Stimulated activated CD4-positive, alpha-beta T cell treated with anti-CD3 and anti-CD28 coated beads, TNF-alpha, amount 100 ng/mL, for 24 hours (primary cell): ENCODE measurements at places on chromosomes 16 and 17.

GRCh38 chr17:2155573-2155972 is 100.7 kb downstream of the HIC1 start:
- DNase-seq = no peak

GRCh38 chr17:31062346-31062745 is 32.4 kb upstream of the NF1 start:
- DNase-seq = no peak

- no peak for DNase-seq
These were observed 1.4 kb upstream of the CA7 start for GRCh38 chr16:66842765-66843164.

DNA sequence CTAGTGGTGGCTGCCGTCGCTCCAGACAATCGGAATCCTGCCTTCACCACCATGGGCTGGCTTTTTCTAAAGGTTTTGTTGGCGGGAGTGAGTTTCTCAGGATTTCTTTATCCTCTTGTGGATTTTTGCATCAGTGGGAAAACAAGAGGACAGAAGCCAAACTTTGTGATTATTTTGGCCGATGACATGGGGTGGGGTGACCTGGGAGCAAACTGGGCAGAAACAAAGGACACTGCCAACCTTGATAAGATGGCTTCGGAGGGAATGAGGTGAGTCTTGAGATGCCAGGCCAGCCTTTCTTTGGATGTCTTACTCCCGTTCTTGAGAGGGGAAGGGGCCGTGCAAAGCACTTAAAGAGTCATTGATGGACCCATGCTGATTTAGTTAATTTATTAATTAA is 16.1 kb downstream of the ARSG start:
- no peak for DNase-seq

DNA sequence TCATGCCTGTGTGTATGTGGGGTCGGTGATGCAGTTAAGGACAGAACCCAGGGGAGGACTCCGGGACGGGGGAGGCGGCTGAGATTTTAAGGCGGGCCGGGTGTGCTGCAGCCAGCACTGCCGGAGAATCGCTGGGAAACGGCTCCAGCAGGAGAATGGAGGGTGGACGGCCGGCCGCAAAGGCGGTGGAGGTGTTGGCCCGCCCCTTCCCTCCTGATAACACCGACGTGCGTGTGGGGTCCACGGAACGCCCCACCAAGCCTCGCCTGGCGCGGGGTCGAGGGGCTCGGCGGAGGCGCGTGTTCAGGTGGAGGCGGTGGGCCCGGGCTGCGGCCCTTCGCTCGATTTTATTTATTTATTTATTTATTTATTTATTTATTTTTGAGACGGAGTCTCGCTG is 633 bp downstream of the ZNF843 start:
- DNase-seq = no peak

DNA sequence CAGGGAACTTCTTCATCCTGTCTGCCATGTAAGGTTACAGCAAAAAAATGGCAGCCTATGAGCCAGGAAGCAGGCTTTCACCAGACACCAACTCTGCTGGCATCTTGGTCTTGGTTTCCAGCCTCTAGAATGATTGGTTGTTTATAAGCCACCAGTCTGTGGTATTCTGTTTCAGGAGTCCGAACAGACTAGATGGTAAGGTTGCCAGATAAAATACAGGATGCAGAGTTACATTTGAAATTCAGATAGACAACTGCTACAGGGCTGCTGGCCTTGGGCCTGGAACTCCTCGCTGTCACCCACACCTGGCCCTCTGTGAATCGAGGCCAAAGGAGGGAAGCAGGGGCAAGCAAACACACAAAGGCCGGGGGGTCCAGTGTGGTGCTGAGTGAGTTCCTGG is 478.8 kb upstream of the CCL2 start:
- no peak for DNase-seq

- DNase-seq = no peak
These were observed 178.4 kb downstream of the FTO start for GRCh38 chr16:53882310-53882709.

- peak; percentile 78 for DNase-seq
These were observed 311 bp upstream of the KDM8 start for GRCh38 chr16:27202923-27203506.

- DNase-seq = no peak
These were observed 3.2 kb downstream of the ZNF500 start for GRCh38 chr16:4763791-4764190.

GRCh38 chr17:43734376-43734775 is 24.2 kb downstream of the SOST start:
- no peak for DNase-seq

DNA sequence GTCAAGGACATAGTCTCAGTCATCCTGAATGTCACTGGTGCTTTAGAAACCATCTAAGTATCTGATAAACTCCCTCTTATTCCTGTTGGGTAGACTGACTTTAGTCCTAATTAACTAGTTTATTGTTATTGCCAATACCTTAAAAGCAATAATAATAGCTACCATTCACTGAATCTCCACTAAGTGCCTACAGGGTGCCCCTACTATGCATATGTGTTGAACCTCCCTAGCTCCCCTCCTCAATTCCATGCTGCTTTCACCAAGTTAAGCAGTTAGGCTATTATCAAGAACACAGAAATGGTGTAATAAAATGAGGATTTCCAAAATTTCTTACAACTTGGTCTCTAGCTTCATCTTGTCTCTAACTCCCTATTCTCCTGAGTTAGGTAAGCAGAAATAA is 87.5 kb upstream of the MTMR4 start:
- DNase-seq = no peak

DNA sequence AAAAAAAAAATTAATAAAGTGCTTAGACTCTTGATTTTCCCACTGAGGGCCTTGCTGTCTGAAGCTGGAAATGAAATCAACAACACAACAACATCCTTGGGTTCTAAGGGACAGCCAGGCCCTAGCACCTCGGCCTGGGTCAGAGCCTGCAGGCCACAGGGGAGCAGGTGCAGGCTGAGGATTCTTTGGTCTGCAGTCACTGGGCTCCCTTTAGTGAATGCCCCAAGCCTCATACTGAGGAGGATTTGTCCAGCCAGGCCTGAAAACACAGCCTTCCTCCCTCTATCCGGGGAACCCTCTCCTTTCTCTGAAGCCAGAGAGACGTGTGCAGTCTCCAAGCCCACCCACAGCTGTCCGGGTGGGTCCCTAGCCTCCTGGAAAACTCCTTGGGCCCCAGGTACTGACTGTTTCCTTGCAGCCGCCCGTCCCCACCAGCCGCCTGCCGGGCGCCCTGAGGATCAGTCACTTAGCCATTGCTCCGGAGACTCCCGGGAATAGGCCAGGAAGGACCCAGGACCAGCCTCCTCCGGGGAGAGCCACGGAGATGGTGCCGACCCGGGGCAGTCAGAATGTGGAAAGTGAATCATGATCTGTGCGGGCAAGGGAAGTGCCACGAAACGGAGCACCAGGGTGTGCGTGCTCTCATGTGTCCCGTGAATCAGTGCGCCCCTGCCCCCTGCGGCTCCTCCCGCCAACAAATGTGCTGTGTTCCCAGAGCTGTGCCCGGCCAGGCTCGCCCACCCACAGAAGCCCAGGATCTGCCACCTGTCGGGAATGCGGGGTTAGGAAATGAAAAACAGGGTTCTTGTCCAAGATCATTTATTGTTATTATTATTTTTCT is 91.0 kb downstream of the RTN4RL1 start:
- DNase-seq = no peak

DNA sequence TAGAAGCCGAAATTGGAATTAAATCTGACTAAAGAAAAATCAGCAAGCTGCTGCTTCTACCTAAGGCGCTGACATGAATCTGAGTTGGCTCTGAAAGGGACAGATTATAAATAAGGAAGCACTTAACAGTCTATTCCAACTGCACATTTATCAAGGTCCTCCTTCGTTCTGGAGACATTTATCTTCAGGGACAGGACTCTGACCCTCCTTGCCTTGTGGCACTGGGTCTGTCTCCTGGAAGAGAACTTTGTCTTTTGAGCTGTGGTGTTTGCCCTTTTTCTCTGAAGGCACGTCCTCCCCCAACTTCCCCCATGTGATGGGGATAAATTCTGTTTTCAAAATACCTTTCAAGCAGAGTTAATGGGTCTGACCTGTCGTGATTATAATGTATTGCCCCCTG is 47.0 kb upstream of the MARCHF10 start:
- no peak for DNase-seq

DNA sequence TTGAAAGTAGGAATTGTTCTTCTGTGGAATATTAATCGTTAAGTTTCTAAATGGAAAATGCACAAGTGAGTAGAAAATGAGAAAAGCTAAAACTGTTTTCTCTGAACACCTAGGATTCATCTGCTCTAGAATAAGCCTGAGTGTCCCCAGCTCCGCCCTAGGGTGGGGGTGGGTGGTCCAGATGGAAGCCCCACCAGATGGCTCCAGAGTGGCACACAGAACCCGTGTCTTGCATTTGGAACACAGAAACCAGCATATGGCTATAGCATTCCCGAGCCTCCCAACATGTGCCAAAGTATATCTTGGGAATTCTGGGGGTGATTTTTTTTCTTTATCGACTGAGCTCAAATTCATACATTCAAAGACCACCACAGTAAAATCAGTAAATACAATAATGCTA is 517.7 kb upstream of the PSMD7 start:
- DNase-seq = no peak

DNA sequence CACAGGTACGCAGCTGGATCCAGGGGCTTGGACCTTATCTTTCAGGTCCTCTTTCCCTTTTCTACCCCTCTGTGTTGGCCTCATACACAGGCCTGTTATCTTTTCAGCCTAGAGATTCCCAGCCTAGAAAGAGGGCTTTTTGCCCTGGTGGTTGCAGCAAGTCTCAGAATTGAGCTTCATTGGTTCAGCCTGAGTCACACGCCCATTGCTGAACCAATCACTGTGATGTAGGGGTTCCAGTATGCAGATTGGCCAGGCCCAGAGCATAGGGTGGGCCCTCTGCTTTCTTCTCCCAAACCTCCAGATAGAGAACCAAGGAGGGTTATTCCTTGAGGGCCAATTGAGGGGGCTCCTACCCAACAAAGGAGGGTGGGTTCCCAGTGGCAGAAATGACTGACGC is 32.8 kb downstream of the GPT2 start:
- DNase-seq = no peak

- no peak for DNase-seq
These were observed 12.3 kb downstream of the ALOXE3 start for GRCh38 chr17:8105957-8106398.

DNA sequence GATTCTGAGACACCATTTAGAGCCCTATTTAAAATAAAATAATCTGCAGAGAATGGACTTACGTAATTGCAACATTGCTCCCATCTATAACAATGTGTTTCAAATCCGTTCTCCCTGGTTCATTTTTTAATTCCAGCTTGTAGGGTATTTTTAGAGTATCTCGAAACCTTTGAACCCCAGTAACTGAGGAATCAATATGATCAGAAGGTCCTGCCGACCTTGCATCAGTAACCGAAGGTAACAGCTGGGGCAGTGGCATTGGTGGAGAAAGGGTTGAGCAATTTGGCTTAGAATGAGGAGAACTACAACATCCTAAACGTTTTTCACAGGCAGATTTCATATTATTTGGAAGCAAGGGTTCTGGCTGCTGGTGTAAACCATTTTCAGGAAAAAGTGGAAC is 49.3 kb downstream of the N4BP1 start:
- no peak for DNase-seq

- DNase-seq = no peak
These were observed 2.7 kb downstream of the RUSF1 start for GRCh38 chr16:31505483-31505882.

DNA sequence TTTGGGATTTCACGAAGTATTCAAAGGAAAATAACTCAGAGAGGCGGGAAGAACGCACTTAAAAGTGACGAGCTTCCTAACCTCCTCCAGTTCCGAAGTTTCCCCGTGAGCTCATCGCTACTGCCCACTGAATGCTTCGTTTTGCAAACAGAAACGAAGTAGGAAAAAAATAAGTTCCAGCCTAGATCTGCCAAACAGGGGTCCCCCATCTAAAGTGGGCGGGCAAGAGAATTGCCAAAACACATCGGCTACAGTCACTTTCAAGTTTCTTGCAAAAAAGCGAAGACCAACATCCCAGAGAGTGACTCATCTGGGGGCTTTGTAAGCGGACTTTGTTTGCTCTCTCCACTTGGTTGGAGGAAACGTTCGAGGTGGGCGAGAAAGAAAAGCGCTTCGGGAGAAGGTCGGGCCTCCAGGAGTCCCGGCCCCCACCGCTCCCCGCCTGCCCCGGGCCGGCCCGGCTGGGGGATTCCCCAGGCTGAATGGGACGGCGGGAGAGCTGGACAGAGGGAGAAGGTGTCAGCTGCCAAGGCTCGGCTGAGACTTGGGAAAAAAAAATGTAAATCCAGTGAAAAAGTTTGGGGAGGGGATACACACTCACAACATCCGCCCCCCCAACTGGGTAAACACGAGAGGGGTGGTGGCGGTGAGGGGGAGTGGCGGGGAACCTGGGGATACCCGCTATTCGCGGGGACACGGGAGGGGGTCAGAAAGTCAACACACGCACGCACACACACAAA is 1.0 kb downstream of the VEZF1 start:
- DNase-seq = no peak

GRCh38 chr17:69547947-69548346 is 133.4 kb downstream of the MAP2K6 start:
- no peak for DNase-seq

DNA sequence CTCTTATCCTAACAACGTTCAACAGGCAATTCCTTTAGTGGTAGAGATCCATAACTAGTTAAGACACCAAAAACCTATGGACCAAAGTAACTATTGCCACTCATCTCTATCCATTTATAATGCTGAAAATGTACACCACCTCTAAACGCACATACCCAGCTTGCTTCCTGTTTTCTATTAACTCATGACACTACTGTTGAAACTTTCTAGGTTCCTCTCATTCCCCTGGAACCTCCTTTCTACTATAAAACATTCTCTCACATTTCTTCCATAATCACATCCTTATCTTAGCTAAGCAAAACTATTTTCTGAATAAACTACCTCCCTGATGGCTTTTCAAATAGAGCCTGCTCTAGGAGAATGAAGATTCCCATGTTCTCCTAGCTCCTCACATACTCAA is 42.9 kb upstream of the KSR1 start:
- no peak for DNase-seq

GRCh38 chr17:8598913-8599312 is 31.6 kb downstream of the MYH10 start:
- no peak for DNase-seq

DNA sequence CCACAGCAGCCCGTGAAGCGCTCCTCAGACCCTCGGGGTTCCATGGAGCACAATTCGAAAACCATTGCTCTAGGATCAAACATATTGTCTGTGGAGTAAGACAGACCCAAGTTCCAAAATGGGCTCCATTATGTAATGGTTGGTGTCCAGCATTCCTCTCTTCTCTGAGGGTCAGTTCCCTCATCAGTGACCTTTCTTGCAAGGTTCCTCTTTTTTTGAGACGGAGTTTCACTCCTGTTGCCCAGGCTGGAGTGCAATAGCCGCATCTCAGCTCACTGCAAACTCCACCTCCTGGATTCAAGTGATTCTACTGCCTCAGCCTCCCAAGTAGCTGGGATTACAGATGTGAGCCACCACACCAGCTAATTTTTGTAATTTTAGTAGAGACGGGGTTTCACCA is 28.4 kb downstream of the PLXDC1 start:
- no peak for DNase-seq

DNA sequence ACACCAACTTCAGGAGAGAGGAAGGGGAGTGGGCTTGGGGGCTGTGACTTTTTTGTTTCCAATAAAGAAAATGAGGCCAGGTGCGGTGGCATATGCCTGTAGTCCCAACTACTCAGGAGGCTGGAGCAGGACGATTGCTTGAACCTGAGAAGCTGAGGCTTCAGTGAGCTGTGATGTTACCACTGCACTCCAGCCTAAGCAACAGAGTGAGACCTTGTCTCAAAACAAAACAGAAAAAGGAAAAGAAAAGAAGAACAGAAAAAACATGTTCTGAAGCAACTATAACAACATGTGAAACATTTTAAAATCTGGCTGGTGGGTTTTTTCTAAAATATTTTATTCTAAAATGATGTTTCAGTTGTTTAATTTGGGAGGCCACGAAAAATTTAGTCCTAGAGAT is 554.0 kb upstream of the ZFHX3 start:
- no peak for DNase-seq
